Endodermal cell (in vitro differentiated cells): ENCODE measurements at places on chromosomes 16 and 17. TPM values are rescaled to one million over a fixed set of nuclear protein-coding genes. Genes with fewer than 3 reads are reported as not detected.

The ZFP90 gene
- total RNA-seq: 18.9 and 20.4 TPM in 2 replicates

The GRIN2A gene
- 0.86 and 1.2 TPM in 2 replicates for total RNA-seq

DNA sequence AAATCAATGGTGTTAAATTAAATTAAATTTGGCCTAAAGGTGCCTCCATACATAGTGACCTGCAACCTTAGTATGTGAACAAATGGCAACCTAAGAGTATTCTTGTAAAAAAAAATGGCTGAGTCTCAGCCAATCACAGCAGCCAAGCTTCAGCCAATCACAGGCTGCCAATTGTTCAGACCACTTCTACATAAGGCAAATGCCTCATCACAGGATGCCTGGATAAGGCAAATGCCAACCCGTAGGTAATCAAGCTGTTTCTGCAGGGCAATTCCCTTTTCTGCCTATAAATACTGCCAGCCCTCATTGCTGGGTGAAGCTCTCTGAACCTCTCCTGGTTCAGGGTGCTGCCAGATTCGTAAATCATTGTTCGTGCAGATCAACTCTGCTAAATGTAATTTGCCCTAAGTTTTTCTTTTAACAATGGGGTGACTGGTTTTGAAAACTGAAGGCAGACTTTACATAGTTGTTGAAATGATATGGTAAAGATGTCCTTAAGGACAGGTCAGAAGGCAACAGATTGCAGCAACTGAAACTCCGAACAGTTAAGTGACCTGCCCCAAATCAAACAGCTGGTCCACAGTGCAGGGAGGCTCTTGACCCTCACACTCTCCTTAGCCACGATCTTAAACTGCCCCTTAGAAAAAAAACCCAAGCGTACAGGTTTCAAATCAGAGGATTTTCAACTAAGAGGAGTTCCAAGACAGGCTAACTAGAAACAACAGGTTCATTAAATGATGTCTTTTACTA, 50.3 kb downstream of the N4BP1 start:
- no peak for DNase-seq

DNA sequence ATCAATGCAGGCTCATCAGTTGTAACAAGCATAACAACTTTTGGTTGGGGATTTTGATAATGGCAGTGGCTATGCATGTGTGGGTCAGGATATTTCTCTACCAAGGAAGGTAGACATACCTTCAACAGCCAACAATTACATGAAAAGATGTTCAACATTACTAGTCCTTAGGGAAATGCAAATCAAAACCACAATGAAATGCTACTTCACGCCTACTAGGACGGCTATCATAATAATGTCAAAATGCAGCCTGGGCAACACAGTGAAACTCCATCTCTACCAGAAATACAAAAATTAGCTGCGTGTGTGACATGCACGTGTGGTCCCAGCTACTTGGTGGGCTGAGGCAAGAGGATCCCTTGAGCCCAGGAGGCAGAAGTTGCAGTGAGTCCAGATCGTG, 7.3 kb upstream of the SLC5A10 start:
- DNase-seq: no peak

- DNase-seq: no peak
Observed at GRCh38 chr16:4904942-4905615, 31.9 kb downstream of the PPL start.

GRCh38 chr16:78705694-78706093, 606.2 kb downstream of the WWOX start:
- DNase-seq: no peak

- no peak for DNase-seq
Observed at GRCh38 chr17:30401097-30401496, 22.4 kb downstream of the CPD start.

DNA sequence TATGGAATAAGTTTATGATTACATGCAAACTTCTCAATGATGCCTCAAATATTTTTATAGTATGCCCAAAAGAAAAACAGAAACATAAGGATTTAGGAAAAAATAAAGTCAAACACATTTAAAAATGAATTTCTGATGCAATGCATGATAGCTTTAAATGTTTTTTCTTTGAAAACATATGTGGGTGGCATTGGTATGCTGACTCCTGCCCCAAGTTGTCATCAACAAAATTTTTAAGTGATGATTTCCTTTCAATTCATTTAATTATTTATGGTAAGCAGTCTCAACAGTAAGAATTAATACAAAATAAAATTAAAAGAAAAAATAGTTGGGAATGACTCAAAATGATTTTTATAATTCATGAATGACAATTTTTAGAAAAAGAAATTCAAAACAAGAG, 104.9 kb downstream of the CEP112 start:
- DNase-seq: no peak
